ENCODE measurements at places on chromosomes 11 and 22.

DNA sequence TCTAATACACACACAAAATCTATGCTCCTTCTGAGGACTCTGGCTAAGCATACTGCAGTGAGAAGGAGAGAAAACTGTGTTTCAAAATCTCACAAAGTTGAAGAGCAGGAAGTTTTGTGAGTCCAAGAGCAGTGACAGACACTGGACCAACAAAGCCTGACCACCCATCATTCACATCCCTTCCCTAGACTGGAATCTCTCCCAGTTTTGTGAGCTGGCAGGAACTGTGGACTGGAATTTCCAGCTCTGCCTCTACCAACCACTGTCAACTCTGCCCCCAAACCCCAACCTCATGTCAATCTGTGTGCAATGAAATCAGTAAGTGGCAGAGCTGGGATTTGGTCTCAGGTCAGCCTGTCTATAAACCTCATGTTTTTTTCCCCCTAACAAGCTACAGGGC is 112.6 kb downstream of the ARL14EP start:
- no peak for DNase-seq

- no peak for DNase-seq
Measured at GRCh38 chr11:64539711-64540427, 51.2 kb upstream of the SLC22A12 start.

DNA sequence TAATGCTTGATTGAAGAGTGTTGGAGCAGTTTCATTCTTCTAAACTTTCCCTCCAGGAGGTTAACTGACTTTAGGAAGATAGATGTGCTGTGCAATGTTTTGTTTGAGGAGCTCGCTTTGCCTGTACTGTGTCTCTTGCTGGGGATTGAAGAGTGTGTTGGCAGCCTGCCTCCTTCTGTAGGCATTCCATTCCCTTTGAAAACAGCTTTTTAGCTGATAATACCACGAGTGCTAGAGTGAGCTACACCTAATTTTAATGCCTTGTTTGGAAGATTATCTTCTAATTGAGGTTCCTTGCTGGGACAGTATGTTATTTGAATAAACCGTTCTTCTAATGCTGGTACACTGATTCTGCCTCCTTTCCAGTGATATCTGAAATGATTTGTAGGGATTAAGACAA is 7.2 kb downstream of the DDX10 start:
- no peak for DNase-seq

- no peak for DNase-seq
Measured at GRCh38 chr11:121793291-121793690, 322.7 kb downstream of the BLID start.

GRCh38 chr11:107856981-107857517 is 1.5 kb downstream of the SLC35F2 start:
- no peak for DNase-seq

DNA sequence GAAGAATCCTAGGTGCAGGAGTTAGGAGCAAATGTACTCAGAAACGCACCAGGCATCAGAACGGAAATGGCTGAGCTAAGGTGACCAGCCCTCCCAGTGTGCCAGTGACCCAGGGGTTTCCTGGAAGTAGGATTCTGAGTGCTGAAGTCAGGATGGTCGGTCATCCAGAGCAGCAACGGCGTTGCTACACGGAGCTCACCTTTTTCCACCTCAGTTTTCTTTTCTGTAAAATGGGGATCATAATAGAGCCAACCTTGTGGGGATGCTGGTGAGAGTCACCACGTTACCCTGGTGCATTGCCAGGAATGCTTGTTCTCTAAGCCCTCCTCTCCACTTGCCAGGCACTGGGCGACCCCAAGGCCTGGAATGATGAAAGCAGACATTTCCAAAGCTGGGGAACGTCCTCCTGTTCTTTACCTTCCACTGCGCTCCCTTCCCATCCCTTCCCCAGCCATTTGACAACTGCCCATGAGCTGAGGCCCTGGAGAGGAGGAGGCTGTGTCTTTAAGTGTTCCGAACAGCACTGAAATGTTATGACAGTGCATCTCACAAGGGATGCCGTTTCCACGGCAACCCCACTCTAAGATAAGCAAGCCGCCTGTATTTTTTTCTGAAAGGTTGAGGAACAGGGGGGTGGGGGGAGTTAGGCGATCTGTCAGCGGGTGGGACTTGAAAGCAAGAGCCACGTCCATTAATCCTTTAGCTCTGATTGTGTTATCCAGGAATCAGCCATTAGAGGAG is 66.8 kb downstream of the TSPAN18 start:
- DNase-seq, result no peak

GRCh38 chr11:102573851-102574250 is 43.3 kb upstream of the MMP7 start:
- DNase-seq, result no peak

- DNase-seq, result no peak
Measured at GRCh38 chr11:121476379-121477032, 23.7 kb upstream of the SORL1-AS1 start.

DNA sequence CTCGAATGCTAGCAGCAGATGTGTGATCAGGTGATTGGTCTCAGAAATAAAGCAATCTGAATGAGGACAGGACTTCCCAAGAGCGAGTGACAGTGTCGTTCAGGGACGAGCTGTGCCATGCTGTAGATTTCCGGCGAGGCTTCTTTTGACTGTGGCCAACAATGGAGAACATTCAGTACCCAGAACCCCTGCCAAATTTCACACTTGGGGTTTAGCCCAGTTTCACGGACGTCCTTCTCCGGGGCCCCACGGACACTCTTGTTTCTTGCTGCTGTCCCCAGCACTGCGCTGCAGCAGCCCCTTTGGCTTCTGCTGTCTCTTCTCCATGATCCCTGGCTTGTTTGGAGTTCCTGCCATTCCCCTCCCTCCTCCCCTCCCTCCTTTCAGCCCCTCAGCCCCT is 115.1 kb upstream of the GRAMD1B start:
- DNase-seq, result no peak

DNA sequence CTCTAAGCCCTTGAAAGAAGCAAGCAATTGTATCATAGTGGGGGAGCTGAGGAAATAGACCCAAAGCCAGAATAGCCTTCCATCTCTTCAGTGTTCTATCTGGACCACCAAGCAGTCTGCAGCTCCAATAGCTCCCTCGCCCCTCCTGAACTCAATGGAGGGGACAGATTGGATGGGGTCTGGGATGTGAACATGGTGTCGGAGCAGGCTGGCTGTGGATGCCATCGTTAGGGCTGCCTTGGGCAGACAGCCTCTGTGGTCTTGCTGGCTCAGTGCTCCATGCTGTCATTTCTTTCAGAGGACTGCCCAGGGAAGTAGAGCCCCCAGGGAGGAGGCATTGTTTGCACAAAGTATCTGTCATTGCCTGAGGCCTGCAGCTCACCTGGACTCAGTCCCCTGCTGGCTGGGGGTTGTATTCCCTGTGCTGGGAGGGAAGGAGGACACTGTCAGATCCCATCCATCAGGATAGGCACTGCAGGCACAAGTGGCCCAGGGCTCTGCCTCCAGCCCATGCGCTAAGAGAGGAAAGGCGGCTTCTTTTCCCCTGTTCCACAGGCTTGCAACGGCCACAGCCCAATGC is 537.7 kb downstream of the BUD13 start:
- DNase-seq, result no peak

GRCh38 chr11:70807195-70807543 is 408.8 kb downstream of the CTTN start:
- DNase-seq, result no peak

DNA sequence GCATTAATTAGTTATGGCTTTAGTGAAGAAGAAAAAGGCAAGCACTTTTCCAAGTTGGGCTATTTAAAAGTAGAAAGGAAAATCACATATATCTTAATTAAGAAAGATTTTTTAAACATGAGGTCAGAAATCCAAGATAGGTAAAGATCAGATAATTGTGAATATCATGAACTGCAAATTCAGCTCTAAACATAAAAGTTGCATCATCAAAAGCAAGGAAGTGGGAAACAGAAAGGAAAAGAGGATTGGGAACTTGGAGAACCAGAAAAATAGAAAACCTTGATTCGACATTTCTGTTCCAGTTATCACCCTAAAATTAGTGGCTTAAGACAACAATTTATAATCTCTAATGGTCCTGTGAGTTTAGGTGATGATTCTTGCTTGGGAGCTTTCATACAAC is 17.5 kb downstream of the KBTBD3 start:
- DNase-seq, result no peak

GRCh38 chr11:66100272-66101065 is 30.4 kb downstream of the PACS1 start:
- peak; percentile 30 for DNase-seq

DNA sequence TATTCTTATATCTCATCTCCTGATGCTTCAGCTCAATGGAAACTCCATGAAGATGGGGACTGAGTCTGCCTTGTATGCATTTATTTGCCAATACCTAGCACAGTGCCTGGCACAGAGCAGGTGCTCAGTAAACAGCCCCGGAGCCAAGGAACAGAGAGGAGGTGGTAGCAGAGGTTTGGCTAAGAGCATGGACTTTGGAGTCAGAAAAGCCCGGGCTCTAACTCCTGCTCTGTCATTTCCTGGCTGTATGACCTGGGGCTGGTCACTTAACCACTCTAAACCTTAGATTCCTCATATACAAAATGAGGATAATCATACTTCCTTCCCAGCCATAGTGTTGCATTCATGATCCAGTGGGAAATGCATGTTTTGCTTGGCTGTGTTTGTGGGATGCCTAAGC is 36.6 kb downstream of the TP53I11 start:
- DNase-seq, result no peak

DNA sequence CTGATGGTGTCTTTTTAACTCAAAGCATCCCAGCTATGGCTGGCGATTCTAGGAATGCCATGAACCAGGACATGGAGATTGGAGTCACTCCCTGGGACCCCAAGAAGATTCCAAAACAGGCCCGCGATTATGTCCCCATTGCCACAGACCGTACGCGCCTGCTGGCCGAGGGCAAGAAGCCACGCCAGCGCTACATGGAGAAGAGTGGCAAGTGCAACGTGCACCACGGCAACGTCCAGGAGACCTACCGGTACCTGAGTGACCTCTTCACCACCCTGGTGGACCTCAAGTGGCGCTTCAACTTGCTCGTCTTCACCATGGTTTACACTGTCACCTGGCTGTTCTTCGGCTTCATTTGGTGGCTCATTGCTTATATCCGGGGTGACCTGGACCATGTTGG is 20.1 kb downstream of the KCNJ5 start:
- no peak for DNase-seq
